ENCODE measurements at places on chromosomes 6 and 20.

DNA sequence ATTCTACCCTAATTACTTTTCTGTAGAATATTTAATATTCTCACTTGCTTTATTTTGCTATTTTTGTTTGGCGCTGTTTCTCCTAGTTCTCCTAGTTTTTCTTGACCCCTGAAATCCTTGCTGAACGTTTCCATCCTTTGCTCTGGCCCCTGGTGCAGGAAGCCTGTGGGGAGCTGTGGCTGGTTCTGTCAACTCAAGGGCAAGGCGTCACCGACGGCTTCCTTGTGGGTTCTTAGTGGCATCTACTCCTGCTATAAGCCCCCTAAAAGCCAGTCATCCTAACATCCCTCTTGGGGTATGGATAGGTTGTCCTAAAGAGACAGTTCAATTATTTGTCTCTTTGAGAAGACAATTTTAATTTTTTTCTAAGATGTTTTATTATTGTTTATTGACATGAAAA, 36.9 kb upstream of the KIF25 start:
- DNase-seq: no peak

DNA sequence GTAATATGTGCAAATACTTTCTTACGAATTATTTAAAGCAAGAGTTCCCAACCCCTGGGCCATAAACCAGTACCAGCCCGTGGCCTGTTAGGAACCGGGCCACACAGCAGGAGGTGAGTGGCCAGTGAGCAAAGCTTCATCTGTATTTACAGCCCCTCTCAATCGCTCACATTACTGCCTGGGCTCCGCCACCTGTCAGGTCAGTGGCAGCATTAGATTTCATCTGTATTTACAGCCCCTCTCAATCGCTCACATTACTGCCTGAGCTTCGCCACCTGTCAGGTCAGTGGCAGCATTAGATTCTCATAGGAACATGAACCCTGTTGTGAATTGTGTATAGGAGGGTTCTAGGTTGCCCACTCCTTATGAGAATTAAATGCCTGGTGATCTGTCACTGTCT, 142.0 kb downstream of the RNASET2 start:
- DNase-seq: no peak

- no peak for DNase-seq
Observed at GRCh38 chr6:163122365-163122764, 292.2 kb upstream of the QKI start.

DNA sequence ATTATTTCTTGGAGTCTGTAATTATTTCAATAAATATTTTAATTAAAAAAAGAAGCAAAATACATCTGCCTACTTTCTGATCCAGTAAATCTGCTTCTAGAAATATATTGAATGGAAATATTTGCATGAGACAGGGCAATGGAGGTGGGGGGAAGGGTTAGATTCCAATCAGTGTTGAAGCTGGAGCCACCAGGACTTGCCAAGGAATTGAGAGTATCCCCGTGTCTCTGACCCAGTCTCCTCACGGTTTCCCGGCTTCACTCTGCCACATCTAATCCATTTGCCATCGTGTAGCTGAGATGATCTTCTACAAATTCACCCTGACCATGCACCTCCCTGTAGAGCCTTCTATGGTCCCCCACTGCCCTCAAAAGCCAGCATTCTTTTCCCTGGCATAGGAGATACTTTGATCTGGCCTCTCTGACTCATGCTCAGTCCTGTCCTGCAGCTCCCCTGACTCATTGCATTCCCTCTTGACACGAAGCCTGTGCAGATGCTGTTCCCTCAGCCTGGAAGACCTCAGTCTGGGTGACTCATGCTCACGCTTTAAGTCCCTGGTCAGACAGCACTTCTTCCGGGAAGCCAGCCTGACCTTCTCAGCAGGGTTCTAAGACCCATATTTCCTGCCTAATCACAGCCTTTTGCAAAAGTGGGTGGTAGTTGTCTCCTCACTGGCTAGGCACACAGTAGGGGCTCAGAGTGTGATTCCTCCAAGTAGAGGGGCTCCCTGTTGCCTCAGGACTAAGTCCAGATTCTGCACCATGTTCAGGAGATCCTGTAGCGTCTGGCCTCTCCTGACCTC, 23.0 kb upstream of the FKBP1A start:
- peak; percentile 98 for DNase-seq

GRCh38 chr6:16056263-16056870, 72.5 kb upstream of the MYLIP start:
- peak; percentile 13 for DNase-seq

GRCh38 chr20:57672164-57672563, 37.7 kb downstream of the PMEPA1 start:
- DNase-seq: no peak

DNA sequence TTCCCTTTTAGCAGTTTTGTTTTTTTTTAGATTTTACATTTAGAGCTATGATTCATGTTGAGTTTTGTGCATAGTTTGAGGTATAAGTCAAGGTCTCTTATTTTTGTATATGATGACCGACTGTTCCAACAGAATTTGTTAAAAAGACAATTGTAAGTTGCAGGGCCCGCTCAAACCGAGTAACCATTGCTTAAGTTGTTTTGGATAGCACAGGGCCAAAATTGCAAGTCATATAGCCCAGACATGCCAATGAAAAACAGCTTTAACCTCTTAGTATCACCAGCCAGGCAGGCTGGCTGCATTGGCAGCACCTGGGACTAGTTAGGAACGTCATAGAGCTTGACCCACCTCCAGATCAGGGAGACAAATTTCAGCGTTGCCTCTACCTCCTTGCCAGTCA, 47.3 kb downstream of the PFDN4 start:
- peak; percentile 39 for DNase-seq

DNA sequence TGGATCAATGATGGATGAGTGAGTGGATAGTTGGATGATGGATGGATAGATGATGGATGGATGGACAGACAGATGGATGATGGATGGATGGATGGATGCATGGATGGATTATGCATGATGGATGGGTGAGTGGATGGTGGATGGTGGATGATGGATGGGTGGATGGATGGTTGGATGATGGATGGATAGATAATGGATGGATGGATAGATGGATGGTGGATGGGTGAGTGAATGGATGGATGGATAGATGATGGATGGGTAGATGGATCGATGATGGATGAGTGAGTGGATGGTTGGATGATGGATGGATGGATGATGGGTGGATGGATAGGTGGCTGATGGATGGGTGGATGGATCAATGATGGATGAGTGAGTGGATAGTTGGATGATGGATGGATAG, 176.0 kb downstream of the TAF4 start:
- DNase-seq: no peak

DNA sequence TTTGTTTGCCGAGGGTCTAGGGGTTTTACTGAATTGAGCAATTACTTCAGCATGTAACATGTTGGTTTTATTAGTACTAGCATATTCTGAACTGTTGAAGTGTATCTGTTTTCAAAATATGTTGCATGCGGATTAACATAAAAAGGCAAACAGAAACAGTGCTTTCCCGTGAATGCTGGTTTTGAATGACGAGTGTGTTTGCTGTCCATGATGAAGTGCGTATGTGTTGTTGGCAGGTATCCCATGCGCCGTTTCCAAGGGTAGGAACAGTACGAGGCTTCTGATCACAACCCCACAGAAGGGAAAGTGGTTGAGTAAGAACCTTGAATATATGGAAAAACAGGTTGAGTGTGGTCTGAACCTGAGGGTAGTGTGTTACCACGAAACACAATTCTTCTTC, 232.9 kb downstream of the SAMD5 start:
- no peak for DNase-seq

Data from mammary epithelial cell (primary cell).